Bronchus fibroblast of lung (primary cell): ENCODE measurements at places on chromosomes 13 and 19. TPM values are rescaled to one million over a fixed set of nuclear protein-coding genes. Genes with fewer than 3 reads are reported as not detected.

Gene KCNJ14
- total RNA-seq = 0.15 and 0.50 TPM in 2 replicates

Gene CXCL17
- not detected in 2 replicates for total RNA-seq

Gene SUGP2
- 23.6 and 24.0 TPM in 2 replicates for total RNA-seq

Gene C2CD4C
- total RNA-seq = 0.15 TPM in 1 of 2 replicates, not detected in the other

Gene OR4F17
- total RNA-seq = not detected in 2 replicates

Gene LILRA1
- not detected in 2 replicates for total RNA-seq

Gene RNF225
- total RNA-seq = not detected in 2 replicates

Gene ZFP28
- total RNA-seq = 5.5 and 5.9 TPM in 2 replicates

Gene SIGLEC5
- total RNA-seq = not detected in 2 replicates

Gene STAP2
- total RNA-seq = 5.4 and 6.4 TPM in 2 replicates

Gene MCEMP1
- not detected in 2 replicates for total RNA-seq

Gene INAFM1
- 7.1 and 10.4 TPM in 2 replicates for total RNA-seq

Gene NLRP11
- not detected in 2 replicates for total RNA-seq

Gene IGFL1
- total RNA-seq = not detected in 2 replicates

Gene GRK1
- not detected in 2 replicates for total RNA-seq

Gene LIM2
- total RNA-seq = not detected in 2 replicates

Gene TEX26
- 0.17 and 0.30 TPM in 2 replicates for total RNA-seq

Gene KLF1
- 0.17 TPM in 1 of 2 replicates, not detected in the other for total RNA-seq

Gene VSTM1
- total RNA-seq = not detected in 2 replicates

Gene EFNA2
- not detected in 2 replicates for total RNA-seq

Gene ZNF85
- 5.9 and 6.7 TPM in 2 replicates for total RNA-seq

Gene DMPK
- 16.0 and 17.1 TPM in 2 replicates for total RNA-seq

Gene MRPL4
- total RNA-seq = 116 and 127 TPM in 2 replicates

Gene SIGLECL1
- not detected in 2 replicates for total RNA-seq

Gene TEX29
- not detected in 2 replicates for total RNA-seq

Gene SMAD9
- total RNA-seq = 2.1 and 2.7 TPM in 2 replicates

Gene LRG1
- total RNA-seq = not detected in 2 replicates

Gene INSL3
- total RNA-seq = not detected in 2 replicates

Gene CD33
- not detected in 2 replicates for total RNA-seq

Gene ELAVL1
- 42.0 and 57.5 TPM in 2 replicates for total RNA-seq

Gene GJB2
- total RNA-seq = under 0.01 TPM in 1 of 2 replicates, not detected in the other

Gene ELSPBP1
- total RNA-seq = not detected in 2 replicates

Gene BEST2
- not detected in 2 replicates for total RNA-seq

Gene ZNF582
- 1.8 and 2.2 TPM in 2 replicates for total RNA-seq

Gene CLASRP
- total RNA-seq = 34.9 and 46.4 TPM in 2 replicates

Gene PRTN3
- not detected in 2 replicates for total RNA-seq

Gene KLK5
- not detected in 2 replicates for total RNA-seq

Gene WASF3
- 2.8 and 3.5 TPM in 2 replicates for total RNA-seq

Gene SLITRK6
- 0.50 and 0.74 TPM in 2 replicates for total RNA-seq
